HFF-Myc (cell line): ENCODE measurements at places on chromosomes 4 and X.
A peak's percentile ranks its signal among the peaks of the same experiment; 100 is the strongest.

DNA sequence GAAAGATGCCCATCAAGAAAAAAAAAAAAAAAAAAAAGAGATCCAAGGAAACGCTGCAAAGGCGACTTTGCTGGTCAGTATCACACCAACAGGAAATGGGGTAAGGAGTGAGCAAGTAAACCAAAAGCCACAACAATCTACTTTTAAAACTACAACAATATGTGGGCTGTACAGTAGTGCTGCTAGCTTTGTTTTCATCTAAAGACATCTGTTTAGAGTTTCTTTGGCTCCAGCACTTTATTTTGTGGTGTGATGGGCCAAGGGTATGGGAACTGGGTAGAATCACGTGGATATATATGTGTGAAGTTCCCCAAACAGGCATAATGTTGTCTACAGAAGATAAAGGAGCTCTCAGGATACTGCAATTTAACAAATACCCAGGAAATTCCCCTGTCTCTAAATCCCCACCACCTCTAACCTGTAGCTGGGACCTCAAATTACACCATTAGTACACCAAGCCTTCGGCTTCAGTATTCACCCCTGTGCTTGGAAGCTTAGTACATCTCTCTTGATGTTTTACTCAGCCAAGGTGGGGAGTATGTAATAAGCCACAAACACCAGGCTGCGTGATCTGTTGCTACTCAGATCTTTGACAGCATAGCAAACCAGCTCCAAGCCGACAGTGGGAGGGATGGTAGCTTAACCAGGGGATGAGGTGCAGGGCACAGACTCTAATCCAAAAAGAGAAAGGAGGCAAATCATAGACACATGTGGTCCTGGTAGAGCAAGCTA lies 207.9 kb downstream of the HS6ST2 start:
- DNase-seq, result no peak

GRCh38 chrX:49238735-49239134 lies 3.5 kb downstream of the CCDC22 start:
- no peak for DNase-seq

- peak; percentile 69 for DNase-seq
Measured at GRCh38 chr4:88341227-88342192, 37.1 kb upstream of the HERC6 start.

- DNase-seq, result no peak
Measured at GRCh38 chr4:107725281-107725859, 5.3 kb upstream of the PAPSS1 start.

DNA sequence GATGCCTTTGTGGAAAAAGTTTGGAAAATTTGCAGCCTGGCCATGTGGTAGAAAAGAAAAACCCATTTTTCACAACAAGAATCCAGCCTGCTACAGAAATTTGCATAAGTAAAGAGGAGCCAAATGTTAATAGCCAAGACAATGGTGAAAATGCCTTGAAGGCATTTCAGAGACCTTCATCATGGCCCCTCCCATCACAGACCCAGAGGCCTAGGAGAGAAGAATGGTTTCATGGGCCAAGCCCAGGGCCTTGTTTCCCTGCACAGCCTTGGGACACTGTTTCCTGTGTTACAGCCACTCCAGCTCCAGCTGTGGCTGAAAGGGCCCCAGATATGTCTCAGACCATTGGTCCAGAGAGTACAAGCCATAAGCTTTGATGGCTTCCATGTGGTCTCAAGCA lies 101.4 kb upstream of the LINC00632 start:
- DNase-seq, result no peak

DNA sequence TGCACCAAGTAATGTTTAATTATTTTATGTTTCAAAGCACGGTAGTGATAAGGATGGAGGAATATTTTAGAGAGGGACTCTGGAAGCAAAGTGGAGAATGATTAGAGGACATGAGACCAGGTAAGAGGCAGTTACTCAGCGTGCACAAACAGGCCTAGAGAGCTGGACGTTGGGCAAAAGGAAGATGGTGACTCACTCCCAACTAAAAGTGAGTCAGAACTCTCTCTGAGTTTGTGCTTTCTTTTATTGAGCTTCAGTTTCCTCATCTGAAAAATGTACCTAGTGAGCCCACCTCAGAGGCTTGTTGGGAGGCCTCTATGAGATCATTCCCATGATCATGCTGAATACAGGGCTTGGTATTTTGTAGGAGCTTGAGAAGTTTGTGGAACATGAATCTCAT lies 1.6 kb upstream of the ZC4H2 start:
- DNase-seq, result no peak

DNA sequence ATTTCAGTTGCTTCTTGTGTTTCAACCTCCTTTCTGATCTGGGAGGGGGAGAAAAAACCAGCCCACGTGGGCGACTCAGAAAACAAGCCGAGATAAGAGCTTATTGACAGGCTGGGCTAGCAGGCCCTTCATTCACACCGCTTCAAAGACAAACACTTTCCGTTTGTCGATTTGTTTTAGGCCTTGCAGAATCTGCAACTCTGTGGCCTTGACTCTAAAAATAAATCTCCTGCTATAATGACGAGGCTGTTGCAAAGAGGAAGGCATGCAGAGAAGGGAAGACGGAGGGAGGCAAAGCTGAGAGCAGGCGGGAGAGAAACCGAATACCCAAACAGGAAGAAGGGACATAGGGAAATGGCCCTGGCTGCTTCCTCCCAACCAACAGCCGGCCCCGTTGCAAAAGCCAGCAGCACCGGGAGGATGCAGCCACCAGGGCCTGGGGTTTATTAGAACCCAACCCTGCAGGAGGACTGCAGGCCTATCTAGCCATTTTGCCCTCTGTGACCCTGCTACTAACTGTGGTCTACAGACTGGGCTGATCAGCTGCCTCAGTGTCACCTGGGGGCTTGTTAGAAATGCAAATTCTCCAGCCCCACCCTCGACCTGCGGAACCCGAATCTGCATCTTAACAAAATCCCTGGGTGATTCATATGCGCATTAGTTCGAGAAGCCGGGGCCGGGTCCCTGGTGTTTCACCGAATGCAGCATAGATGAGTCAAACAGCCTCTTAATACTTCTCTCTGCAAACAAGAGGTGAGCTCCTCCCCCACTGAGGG lies 325.5 kb downstream of the BCOR start:
- DNase-seq, result no peak

DNA sequence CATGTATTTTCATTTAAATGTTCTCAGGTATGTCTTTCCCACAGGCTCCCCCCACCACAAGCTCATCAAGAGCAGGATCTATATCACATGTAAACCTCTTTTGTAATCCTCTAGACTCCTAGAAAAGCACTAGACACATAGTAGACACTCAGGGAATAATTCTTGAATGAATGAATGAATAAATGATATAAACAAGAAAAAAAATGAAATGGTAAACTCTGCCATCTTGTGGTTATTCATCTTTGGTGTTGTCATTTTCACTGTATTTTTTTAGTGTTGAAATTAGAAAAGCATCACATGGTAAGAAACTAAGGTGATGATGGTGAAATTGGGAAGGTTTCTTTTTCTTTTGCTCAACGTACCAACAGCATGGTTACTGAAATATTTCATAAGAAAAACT lies 34.2 kb upstream of the C1GALT1C1 start:
- no peak for DNase-seq

GRCh38 chr4:102405821-102406401 lies 60.6 kb upstream of the SLC39A8 start:
- no peak for DNase-seq

GRCh38 chr4:86876894-86877685 lies 15.1 kb downstream of the C4orf36 start:
- DNase-seq, result no peak

DNA sequence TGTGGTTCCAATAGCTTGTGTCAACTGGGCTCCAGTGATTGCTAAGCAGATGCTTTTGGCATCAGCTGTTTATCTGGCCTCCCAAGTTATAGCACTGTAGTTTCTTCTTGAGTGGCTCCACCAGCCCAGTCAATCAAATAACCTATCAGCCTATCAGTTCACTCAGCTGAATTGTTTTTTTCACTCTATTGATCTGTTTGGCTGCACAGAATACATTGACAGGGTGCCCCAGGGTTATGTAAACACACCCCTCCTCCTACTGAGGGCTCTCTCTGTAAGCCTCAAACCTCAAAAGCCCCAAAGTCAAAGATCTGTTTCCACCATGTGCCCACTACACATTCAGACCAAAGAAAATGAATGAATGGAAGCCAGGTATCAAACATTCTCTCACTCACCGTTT lies 214.0 kb downstream of the HS6ST2 start:
- DNase-seq, result no peak

DNA sequence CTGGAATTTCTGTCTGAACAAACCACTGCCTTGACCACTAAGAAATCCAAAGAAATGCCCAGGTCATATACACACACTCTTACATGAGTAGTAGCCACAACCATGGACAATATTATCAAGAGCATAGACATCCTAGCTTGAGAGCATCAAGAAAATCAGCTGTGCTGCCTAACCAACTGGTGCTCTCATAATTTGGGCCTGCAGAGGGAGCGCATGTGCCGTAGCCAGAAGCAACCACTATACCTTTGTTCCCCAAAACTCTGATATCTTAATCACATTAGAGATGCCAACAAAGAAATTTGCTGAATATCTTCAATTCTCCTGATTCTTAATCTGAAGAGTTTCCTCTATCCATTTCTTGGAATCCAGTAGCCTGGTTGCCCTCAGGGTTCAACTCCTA lies 163.6 kb downstream of the ZNF674 start:
- no peak for DNase-seq

- DNase-seq, result no peak
Measured at GRCh38 chrX:122579526-122579925, 604.6 kb upstream of the GRIA3 start.

- DNase-seq, result no peak
Measured at GRCh38 chr4:73345399-73345975, 58.6 kb upstream of the ALB start.

DNA sequence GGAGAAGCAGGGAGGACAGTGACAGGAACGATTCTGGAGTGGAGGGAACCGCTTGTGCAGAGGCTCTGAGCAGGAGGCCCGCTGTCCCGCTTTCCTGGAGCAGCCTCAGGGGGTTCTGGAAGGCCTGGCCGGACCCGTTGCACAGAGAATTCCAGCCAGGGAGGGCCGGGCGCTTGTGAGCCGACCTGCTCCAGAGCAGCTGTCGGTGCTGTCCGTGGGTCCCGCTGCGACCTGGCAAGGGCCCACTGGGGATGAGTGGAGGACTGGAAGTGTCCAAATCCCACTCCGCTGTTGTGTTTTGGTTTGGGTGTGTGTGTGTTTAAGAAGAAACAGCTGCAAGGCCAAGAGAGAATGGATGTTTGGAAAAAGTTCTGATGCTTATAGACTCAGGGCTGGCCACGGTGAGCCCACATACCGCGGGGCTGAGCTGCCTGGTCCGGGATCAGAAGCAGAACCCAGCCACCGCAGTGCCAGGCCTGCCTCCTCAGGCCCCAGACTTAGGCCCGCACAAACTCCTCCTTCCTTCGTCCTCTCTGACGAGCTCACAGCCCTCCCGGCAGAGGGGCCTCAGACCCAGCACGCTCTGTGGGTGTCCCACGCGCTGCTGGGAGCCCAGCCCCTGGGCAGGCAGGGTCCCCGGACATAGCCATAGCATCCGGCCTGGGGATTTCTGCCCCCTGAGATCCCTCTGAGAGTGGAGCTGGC lies 73.9 kb downstream of the HTRA3 start:
- no peak for DNase-seq

DNA sequence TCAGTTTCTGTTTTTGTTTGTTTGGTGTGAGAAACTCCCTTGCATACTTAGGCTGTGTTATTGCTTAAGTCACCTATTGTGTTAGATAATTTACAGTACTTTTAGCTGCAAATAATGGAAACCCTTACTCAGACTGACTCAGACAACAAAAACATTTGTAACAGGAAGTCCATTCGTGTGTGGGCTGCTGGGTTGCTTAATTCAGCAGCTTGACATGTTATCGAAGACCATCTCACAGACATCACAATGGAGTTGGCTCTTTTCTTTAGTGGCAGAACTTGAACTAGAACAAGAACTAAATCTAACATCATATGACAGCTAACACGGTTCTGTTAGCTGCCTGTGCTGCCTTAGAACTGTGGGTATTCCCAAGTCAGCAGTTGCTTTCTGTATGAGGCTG lies 9.9 kb upstream of the GABRE start:
- no peak for DNase-seq

GRCh38 chr4:125334926-125335325 lies 20.2 kb downstream of the FAT4 start:
- DNase-seq, result no peak

DNA sequence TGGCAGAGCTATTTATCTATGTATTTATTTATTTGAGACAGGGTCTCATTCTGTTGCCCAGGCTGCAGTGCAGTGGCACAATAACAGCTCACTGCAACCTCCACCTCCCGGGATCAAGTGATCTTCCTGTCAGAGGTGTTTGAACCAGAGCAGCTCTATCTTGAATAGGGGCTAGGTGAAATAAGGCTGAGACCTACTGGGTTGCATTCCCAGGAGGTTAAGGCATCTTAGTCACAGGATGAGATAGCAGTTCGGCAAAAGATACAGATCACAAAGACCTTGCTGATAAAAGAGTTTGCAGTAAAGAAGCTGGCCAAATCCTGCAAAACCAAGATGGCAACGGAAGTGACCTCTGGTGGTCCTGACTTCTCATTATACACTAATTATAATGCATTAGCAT lies 501.9 kb downstream of the AFF2 start:
- no peak for DNase-seq

DNA sequence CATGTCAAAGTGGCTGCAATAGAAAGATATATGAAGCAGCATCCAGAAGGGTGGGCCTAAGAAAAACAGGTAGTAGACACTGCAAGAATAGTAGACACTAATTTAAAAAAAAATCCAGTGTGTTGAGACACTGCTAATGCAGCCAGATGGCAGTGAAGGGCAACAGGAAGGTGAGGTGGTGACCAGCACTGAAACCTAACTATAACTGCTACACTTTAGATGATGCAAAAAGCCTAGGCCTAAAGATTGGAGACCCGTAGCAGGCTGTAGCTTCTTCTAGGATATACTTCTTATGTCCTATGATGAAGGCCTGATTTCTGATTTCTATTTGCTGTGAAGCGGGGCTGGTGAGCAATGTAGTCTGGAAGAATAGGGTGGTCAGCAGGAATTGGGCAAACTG lies 38.7 kb upstream of the SH3KBP1 start:
- no peak for DNase-seq

DNA sequence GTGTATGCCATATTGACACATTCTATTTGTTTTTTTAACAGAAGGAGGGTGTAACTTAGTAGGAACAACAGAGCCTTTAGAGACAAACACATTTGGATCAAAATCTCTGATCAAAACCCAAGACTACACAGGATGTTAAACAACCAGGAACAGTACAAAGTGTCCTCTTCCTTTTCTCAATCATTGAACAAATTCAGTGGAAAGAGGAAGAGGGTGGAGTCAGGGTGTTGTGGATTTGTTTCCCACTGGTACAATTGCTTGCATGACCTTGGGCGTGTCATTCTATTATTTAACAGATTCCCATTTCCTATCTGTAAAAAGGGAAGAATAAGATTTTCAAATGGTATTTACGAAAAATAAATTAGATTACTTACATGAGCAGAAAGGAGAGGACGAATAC lies 1162.8 kb upstream of the PRKX start:
- DNase-seq, result no peak
